NCI-H2081 treated with DMSO at 0.1 percent for 48 hours (cell line): ENCODE measurements at places on chromosomes 11 and 22.

DNA sequence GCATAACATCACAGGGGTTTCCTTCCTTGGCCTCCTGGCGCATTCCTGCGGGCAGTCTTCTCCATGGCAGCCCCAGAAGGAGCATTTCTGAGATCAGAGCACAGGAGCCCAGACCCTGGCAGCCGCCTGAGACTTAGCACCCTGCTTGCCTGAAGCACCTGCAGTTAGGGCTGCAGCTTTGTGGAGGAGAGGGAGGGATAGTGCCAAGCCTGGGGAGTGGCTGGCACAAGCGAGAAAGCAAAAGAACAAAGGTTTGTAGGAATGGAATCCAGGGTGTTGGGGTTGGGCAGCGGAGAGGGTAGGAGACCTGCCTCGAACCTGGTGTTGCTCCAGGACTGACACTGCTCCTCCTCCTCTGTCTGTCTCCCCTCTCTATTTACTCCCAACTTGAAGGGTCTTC is 66.9 kb downstream of the SCN3B start:
- DNase-seq = no peak

- no peak for DNase-seq
Measured at GRCh38 chr22:25393121-25393805, 171.2 kb upstream of the GRK3 start.

DNA sequence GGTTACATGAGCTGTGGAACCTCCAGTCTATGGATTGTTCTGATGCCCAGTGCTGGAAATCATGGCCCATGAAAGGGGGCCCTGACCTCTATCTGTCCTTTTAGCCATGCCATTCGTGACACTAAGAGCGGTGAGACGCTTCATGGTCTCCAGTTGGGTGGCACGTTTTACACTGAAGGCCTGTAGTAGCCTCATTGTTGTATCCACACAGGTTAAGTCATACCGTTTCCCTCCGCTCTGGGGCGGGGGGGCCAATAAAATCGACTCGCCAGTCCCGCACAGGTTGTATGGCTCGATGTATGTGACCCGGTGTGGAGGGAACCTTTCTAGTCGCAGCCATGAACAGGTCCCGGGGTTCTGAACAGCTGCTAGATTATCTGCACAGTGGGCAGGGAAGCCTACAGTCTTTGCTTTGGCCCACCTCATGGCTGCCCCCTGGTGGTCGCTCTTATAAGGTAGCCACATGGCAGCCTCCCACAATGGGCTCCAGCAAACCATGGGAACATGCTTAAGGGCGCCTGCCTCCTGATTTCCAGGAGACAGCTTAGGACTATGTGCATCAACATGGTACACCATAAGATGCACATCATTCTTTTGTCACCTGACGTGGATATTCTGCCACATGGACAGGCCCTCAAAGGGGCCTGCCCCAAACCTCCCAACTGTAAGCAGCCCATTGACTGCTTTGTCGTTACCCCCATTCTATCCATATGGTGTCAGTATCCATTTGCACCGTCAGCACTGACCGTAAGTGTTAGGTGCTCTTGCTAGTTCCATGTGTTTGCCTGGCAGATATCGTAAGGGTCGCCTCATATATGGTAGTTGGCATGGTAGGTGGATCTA is 19.7 kb upstream of the APOL3 start:
- DNase-seq = no peak

- no peak for DNase-seq
Measured at GRCh38 chr22:26785932-26786331, 128.5 kb downstream of the MIAT start.

GRCh38 chr11:13717331-13717730 is 48.9 kb downstream of the FAR1 start:
- DNase-seq = no peak

GRCh38 chr22:45579806-45580725 is 77.4 kb downstream of the FBLN1 start:
- no peak for DNase-seq

DNA sequence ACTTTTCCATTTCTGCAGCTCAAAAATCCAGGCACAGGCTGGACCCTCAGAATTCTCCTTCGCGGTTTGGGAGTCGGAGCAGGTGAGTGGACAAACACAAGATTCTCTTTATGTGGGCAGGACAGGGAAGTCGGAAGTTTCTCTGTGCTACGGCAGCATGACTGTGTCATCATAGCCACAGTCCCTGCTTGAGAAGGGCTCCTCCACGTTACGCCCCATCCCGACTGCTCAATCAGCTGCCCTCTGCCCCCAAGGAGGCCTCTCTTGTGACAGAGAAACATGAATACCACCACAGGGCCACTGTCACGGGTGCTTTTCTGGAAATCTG is 89.0 kb upstream of the SHISAL1 start:
- DNase-seq = no peak

DNA sequence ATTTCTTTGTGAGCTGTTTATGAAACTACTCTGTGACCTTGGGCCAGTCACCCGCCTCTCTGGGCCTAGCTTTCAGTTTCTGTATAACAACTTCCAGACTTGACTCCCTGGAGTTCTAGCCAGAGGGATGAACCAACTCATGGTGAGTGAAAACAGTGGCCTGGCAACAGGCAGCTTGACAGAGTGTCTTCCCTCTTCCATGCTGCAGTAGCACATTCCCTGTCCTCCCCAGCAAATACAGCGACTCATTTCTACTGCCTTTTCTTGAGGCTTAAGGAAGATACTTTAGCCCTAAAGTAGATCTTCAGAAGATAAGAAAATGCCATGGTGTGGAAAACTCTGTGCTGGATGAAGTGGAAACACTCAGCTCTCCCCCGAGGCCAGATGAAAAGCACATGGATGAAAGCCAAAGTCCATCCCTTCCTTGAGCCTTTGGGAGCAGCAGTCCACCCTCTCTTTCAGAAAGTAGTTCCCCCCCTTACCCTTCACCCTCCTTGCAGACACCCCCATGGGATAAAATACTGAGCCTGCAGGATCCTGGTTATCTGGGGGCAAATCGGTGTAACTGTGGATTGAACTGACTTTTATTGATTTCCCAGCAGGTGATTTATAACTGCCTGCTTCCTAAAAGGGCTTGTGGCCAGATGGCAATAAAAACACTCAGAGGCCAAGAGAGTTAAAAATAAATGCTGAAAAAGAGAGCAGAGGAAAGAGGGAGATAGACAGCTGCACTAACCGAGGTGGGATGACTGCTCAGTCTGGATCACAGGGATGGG is 24.1 kb downstream of the IRAG1 start:
- no peak for DNase-seq

DNA sequence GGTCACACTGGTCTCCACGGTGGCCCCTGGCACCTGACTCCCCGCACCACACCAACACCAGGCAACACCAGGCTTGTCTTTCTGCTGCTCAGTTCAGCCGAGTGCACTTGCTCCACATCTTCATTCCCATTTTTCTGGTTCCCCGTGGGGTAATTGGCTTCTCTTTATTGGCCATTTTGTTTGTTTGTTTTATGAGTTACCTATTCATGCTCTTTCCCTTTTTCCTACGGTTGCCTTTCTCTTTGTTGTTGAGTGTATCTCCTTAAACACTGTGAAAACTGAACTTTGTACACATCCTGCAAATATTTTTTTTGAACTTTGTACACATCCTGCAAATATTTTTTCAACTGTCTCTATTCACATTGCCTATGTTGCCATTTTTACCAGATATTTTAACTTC is 834.0 kb downstream of the BRD1 start:
- DNase-seq = no peak

GRCh38 chr11:29260939-29261705 is 755.7 kb downstream of the KCNA4 start:
- DNase-seq = no peak

- no peak for DNase-seq
Measured at GRCh38 chr11:65434057-65434666, 11.6 kb downstream of the NEAT1 start.

DNA sequence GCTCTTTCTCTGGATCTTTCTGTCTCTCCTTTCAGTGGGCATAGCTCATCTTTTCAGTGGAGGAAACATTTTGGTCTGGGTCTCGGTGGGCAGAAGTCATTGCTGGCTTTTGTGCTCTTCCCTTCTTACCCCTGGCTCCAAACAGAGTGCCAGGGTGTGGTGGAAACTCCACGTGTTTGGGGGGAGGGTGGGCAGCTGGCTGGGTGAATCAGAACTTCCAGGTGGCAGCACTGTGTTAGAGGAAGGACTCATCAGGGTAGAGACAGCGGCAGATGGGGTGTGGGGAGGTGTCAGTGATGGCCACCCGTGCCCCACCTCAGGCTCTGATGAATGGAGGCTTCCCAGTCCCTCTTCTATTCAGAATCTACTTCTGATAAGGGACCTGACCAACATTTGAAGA is 114.0 kb downstream of the GRIK4 start:
- DNase-seq = no peak

GRCh38 chr11:117989351-117990102 is 3.3 kb downstream of the IL10RA start:
- DNase-seq = no peak
